ENCODE measurements at places on chromosomes 5 and 9.

- DNase-seq = no peak
These were observed 44.8 kb upstream of the EQTN start for GRCh38 chr9:27341545-27342294.

- peak; percentile 78 for DNase-seq
These were observed 22.4 kb downstream of the DDX31 start for GRCh38 chr9:132647355-132647754.

GRCh38 chr9:22548625-22549024, 102.0 kb downstream of the DMRTA1 start:
- no peak for DNase-seq

GRCh38 chr5:113435575-113435974, 786 bp upstream of the TSSK1B start:
- no peak for DNase-seq

DNA sequence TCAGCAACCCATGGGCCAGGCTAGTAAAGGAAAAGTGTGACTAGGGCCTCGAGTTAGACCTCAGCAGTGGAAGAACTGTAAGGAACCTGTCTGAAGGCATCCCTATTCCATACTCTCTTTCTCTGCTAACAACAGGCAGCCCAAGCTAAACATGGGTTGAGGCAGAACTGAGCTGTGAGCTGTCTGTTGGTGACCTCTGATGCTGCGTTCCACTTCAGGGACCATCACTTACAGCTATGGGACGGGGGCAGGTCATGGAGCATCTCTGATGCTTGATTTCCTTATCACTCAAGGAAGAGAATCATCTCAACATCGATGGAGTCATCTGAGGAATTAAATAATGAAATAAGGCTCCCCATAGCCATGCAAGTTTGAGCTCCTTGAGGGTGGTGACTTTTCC, 174.8 kb downstream of the ACTL7B start:
- no peak for DNase-seq

DNA sequence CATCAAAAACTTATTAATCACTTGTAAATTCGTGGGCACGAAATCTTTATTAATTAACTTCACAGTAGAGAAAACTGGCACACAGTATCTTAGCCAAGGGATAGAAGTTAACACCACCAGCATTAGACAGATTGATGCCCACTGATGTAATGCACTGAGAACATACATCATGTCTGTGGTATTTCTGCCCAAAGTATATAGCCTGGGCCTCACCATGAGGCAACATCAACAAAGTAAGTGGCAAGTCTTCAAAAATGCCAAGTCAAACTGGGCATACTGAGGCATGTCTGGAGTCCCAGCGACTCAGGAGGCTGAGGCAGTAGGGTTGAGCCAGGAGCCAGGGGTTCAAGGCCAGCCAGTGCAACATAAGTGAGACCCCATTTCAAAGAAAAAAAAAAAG, 79.5 kb downstream of the GLIS3 start:
- DNase-seq = no peak

Measured in H54 (cell line).